WTC11 (cell line): ENCODE measurements at places on chromosomes 7 and 10.

- no peak for DNase-seq
Measured at GRCh38 chr10:3172081-3172445, 519 bp downstream of the PITRM1 start.

DNA sequence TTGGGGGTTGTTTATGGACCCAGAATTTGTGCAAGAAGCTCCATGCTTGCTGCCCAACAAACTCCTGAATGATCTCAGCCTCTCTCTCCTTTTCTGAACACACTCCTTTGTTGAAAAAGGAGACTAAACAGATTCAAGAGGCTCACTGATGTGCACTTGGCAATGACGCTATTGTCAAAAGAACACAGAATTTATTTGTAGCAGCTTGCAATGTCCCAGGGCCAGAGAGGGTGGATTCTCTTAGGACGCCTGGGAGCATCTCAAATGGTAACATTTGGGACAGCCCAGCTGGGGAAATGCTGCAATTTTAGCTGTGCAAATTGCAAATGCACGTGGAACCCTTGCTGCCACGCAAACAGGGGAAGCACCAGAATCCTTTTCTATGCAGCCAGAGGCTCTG, 79.9 kb downstream of the GPR26 start:
- DNase-seq, result no peak

- DNase-seq, result no peak
Measured at GRCh38 chr7:29527505-29528108, 36.0 kb upstream of the PRR15 start.

DNA sequence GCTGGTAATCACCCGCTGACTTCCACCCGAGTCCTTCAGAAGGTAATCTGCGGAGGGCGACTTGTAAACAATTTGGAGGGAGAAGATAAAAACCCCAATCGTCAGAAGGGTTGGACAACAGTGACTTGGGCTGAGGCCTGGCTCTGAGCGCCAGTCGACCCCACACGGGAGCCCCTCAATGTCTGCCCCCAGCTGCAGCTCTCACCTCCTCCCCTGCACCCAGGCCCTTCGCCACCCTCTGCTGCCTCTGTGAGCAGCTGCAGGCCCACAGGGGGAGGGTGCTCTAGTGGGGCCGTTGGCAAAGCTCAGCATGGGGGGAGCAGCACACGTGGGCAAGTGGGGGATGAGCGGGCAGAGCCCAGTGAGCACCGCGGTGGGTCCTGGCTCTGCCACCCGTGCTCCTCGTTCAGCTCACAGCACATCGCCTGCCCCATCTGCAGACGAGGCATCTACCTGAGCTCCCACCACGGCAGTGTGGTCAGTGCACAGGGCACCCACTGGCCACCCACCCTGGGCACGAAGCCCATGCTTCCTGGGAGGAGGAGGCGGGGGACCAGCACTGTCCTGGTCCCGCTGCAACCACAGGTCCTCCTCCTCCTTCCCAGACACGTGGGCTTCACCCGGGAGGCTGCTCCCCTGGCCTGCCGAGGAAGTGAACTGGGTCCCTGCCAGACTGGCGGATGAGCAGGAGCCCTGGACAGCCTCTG, 280.5 kb downstream of the ELFN1 start:
- no peak for DNase-seq

- DNase-seq, result no peak
Measured at GRCh38 chr10:65555192-65555591, 1370.6 kb upstream of the LRRTM3 start.

GRCh38 chr7:36207451-36208291, 54.6 kb downstream of the EEPD1 start:
- DNase-seq, result no peak

DNA sequence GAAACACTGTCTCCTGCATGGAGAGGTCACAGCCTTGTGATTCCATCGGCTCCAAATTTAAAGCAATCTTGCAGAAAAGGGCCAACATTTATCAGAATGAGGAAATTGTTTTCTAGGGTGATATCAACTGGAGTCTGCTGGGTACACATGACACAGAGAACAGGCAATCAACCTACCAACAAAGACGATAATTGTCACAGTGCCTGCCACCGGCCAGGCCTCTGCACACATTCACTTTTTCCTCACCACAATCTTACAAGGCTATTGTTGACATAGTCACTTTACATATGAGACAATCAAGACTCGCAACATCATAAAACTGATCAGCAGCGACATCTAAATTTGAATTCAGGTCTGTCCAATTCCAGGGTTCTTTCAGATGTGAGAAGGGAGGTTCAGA, 189.4 kb downstream of the KCNMA1 start:
- DNase-seq, result no peak

GRCh38 chr7:47354071-47354470, 227.8 kb downstream of the TNS3 start:
- DNase-seq, result peak; percentile 3

DNA sequence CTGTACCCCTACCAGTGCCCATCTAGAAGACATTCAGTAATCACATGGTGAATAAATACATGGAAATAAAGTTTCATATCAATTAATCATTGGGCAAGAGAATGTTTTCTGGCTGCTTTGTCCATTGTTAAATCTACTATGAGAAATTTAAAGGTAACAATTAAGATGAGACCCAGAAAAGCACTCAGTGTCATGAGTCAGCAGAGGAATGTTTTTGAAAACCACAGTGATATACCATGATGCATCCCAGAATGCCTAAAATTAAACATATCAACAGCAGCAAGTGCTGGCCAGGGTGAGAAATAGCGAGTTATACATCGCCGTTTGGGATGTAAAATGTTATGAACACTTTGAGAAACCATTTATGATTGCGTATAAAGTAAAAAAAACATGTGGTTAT, 825.3 kb upstream of the C7orf33 start:
- DNase-seq, result no peak

DNA sequence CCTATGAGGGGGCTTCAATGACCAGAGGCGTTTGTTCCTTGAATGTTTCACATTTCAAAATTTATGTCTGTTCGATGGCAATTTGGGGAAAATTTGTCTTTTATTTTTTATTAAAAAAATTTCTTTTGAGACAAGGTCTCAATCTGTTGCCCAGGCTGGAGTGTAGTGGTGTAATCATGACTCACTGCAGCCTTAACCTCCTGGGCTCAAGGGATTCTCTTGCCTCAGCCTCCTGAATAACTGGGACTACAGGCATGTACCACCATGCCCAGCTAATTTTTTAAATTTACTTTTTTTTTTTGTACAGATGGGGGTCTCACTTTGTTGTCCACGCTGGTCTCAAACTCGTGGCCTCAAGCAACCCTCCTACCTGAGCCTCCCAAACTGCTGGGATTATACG, 39.7 kb downstream of the OTUD1 start:
- DNase-seq, result no peak

GRCh38 chr10:130194194-130194990, 58.2 kb downstream of the GLRX3 start:
- no peak for DNase-seq

GRCh38 chr10:33532901-33533300, 198.4 kb upstream of the NRP1 start:
- no peak for DNase-seq

DNA sequence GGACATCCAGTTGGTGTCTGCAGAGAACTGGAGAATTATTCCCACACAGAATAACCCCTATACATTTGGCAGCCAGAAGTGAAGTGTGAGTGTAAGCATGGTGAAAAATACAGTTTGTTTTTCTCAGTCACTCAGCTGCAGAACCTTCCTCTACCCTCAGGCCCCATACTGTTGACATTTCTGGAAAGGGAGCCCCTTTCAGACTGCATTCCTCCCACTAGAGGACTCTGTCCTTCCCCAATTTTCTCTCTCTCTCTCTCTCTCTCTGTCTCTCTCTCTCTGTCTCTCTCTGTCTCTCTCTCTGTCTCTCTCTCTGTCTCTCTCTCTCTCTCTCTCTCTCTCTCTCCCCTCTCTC, 86.8 kb upstream of the STEAP1B start:
- no peak for DNase-seq

- no peak for DNase-seq
Measured at GRCh38 chr10:77511498-77512218, 126.0 kb downstream of the KCNMA1 start.

GRCh38 chr10:92124616-92125143, 166.2 kb downstream of the CPEB3 start:
- no peak for DNase-seq

GRCh38 chr10:128875030-128875744, 591.9 kb upstream of the MGMT start:
- no peak for DNase-seq

DNA sequence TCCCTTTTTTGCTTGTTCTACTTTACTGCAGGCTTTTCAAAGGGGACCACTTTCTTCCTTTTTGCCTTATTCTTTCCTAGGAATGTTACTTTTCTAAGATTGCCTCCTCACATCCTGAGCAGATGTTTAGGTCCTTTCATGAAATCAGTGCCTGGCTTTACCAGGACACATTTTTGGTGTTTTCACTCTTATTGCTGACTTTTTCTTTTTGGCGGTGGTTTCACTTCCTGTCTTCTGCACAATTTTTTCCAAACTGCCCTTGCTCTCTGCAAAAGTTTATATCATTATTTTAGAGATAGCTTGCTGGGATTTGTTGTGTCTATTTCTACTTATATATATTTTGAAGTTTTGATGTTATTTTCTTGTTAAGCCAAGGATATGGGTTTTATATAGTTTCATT, 332.2 kb upstream of the MTPN start:
- no peak for DNase-seq

GRCh38 chr10:119341459-119342301, 134.3 kb downstream of the GRK5 start:
- no peak for DNase-seq

- DNase-seq, result no peak
Measured at GRCh38 chr7:115015619-115016018, 93.7 kb downstream of the MDFIC start.

DNA sequence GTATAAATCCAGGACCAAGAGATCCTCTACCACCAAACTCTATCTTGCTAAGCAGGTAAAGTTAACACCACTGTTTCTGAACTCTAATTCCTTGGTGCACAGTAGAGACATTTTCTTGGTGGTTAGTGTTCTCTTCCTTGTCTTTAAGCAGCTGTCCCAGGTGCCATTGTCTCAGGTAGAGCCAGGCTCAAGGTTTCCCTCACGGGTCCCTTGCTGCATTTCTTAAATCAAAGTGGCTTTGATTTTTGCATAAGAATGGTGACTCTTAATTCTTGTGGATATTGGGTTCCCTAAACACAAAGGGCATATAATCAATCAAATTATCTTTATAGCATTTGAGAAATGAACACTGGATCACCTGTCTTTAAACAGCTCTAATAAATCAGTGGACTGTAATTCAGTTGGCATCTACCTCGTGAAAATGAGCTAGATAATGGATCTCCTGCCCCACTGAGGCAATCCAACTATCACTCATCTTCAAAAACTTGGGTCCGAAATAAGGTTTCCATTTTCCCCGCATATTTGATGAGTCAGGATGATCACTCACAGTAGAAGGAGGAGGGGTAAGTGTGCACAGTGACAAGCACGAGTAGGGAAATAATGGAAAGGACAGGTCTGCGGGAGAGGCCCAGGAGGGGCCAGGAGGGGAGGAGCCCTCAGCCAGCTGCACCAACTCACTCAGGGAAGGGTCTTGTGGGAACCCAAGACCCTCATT, 2.4 kb downstream of the ABCC2 start:
- DNase-seq, result no peak

DNA sequence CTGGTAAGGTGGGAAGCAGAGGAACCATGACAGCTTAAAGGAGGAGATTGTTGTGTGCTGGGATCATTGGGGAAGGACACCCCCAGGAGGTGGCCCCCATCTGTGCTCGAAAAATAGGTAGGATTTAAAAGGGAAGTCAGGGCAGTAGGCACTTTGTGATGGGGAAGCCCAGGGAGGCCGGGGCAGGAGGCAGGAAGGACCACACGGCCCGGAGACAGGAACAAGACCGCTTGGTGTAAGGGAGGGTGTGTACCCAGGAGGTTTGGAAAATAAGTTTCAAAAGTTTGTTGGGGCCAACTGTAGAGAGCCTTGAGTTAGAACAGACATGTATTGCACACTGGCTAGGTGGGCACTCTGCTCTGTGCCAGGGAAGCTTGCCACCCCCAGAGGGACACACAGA, 20.7 kb downstream of the ZNF467 start:
- no peak for DNase-seq

DNA sequence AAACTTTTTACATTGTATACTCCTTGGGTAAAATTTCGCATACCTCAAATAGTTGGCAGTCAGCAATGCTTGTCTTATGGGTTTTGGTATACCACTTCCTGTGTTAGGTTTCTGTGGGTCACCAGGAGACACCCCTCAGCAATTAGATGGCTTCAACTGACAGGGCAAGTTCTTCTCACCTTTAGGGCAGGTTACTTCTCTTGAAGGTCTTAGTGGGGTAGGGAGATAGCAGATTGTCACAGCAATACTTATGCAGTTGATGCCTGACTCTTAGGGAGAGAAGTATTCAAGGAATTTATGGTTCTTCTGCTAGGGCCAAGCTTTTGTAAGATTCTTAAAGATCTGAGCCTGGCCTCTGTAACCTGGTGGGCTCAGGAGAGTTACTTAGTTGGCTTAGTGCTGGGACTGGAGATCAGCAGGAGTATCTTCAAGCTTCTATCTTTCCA, 42.9 kb downstream of the MKLN1 start:
- DNase-seq, result no peak

DNA sequence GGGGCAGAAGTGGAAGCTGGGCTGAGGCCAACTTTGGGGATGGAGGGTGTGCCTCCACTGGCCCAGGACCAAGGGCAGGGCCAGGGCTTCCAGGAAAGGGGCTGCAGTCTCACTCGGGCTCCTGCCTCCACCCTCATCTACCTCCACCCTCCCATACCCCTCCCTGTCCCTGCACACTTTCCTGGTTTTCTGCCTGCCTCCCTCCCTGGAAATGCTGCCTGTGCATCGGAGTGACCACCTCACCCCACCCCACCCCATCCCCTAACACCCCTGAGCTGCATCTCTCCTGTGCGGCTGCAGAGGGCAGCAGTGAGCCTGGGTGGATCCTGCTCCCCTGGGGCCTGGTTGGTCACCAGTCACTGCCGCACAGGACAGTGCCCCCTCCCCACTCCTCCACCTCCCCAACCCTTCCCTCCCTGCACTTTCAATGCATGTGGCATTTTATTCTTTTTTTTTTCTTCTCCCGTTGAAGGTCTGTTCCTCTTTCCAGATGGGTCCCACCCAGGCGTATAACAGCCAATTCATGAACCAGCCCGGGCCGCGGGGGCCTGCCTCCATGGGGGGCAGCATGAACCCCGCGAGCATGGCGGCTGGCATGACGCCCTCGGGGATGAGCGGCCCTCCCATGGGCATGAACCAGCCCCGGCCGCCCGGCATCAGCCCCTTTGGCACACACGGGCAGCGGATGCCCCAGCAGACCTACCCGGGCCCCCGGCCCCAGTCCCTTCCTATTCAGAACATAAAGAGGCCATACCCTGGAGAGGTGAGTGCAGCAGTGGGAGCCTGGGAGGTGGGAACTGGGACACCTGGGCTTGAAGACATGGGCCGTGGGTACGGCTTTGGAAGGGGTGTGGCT, 54.1 kb upstream of the PPIF start:
- DNase-seq, result peak; percentile 68
